NCI-H1930 (cell line): ENCODE measurements at places on chromosomes 13 and 19.

- DNase-seq: no peak
Observed at GRCh38 chr19:29172302-29172701, 40.6 kb downstream of the UQCRFS1 start.

DNA sequence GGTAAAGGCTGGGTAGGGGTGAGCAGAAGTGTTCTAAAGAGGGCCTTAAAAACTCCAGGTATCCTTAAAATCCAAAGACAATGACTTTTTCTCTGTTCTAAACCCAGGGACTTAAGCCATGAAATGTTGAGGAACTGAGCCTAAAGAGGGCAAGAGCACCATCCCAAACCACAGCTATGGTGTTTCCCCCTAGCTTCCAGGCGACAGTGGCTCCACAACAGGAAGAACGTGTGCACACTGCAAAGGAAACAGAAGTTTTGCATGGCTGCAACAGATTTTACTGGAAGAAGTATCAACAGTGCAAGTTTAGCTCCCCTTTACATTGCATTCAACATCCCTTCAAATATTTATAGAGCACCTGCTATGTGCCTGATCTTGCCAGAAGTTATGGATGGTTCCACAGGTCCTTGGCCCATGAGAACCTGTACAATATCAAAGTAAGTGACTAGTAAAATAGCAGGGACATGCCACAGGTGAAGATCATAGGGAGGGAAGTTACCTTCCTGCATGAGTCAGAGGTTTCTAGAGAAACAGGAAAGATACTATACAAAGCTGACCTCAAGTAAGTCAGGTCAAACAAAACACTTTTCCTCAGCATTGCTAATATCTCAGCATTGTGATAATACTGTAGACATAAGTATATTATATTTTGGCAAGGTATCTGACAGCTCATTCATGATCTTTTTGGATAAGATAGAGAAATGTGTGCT, 8.4 kb upstream of the KCTD12 start:
- no peak for DNase-seq

GRCh38 chr13:100096526-100096925, 7.6 kb downstream of the PCCA start:
- no peak for DNase-seq

DNA sequence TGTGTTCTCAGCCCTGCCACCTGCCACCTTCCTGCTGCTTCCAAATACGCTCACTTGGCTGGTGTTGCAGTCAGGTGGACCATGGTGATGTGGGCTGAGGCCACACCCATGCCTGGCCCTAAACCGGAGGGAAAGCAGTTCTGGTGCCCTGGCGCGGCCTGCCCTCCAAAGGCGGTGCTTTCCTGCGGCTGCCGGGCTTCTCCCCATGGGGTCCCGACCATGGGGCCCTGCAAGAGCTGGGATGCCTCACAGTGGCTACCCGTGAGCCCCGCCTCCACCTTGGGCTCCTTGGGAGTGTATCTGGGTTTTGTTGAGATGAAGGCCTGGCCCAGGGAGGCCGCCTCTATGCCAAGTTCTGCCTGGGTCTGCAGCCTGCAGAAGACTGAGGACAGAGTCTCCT, 73.7 kb downstream of the ERICH6B start:
- DNase-seq: no peak

DNA sequence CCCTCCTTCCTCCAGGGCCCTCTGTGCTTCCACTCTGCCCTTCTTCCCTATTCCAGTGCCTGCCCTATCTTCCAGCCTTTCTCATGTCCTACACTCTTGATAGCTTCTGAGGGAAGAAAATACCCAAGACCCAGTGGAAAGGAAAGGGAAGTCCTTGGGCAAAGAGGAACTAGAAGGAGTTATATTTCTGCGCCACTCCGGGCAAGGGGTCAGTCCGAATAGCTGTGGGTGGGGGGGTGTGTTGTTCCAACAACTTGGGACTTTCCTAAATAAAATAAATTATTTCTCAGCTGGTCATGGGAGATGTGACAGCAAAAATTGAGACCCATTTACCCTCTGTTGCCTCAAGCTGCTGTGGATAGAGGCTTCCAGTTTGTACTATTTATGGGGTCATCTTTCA, 23.2 kb downstream of the CABP5 start:
- no peak for DNase-seq

DNA sequence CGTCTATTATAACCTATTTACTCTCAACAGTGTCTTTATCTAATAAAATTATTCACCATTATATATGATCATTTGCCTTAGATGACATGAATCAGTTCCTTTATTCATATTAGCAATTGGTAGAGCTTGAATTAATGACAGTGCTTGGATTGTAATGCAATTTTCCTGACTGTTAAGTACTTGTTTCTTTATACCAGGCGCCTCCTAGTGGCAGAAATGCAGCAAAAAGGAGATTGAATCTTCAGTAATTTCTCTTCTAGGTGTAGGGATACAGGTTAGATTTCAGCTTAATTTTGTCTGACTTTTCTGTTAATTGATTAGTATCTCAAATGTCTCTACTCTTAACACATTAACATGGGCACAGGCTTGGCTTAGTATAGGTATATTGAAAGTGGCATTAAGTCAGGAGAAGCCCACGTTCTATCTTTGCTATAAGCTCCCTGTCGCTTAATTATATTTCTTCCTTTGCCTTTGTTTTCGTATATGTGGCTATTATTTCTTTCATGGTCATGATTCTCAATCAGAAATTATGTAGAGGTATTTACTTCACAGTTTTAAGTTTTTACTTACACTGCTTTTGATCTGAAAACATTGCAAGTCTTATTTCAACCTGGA, 9.1 kb upstream of the LHFPL6 start:
- DNase-seq: peak; percentile 40

DNA sequence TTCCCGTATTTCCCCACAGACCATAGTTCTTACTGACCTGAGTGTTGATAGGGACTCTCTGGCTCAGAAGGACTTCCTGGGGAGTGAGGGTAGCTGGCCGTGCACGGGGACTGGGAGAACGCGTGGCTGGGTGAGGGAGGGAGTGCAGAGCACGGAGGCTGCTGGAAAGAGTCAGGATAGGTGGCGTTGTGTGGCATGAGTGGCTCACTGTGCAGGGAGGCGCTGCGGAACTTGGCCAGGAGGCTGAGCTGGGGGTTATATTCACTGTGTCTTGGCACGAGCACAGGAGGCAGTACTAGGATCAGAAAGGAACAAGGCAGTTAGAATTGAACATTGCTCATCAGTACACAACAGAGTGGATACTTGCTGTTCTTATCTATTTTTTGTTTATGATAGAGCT, 47.4 kb downstream of the SMAD9 start:
- DNase-seq: no peak

GRCh38 chr13:82224806-82225205, 1657.5 kb downstream of the SLITRK1 start:
- no peak for DNase-seq

- DNase-seq: no peak
Observed at GRCh38 chr13:110183910-110184309, 123.0 kb downstream of the COL4A1 start.

GRCh38 chr13:101584331-101584730, 131.9 kb downstream of the ITGBL1 start:
- no peak for DNase-seq

- no peak for DNase-seq
Observed at GRCh38 chr19:2255112-2255845, 938 bp downstream of the JSRP1 start.

DNA sequence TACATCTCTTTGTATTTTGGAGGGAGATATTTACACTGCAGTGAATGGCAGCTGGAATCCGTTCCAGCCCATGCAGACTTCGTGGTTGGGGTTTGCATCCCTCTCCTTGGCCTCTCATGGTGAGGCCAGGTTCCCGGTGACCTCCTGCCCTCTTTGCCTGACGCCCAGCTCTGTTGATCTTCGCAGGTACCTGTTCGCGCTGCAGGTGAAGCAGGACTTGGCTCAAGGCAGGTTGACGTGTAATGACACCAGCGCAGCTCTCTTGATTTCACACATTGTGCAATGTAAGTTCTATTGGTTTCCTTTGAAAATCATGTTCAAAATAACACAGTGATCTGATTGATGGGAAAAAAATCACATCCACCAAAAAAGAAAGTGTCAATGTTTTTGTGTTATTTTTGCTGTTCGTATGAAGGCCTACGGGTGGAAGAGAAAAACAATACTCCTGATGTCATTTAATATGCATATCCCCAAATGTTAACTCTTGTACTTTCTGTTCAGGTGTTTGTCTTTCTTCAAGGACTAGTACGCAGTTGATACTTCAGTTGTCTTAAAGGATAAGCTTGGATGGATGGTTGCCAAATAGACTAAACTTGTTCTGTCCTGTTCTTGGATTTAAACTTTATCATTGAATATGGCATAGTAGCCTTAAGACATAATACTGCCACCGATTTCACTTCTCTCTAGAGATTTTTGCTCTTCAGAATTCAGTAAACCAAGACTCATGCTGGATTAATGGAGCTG, 199.1 kb downstream of the STK24 start:
- no peak for DNase-seq

GRCh38 chr19:3281026-3281425, 56.6 kb downstream of the CELF5 start:
- no peak for DNase-seq

- DNase-seq: no peak
Observed at GRCh38 chr19:41555748-41556147, 20.2 kb upstream of the CEACAM21 start.

GRCh38 chr13:107322228-107322627, 754.3 kb upstream of the ARGLU1 start:
- no peak for DNase-seq

DNA sequence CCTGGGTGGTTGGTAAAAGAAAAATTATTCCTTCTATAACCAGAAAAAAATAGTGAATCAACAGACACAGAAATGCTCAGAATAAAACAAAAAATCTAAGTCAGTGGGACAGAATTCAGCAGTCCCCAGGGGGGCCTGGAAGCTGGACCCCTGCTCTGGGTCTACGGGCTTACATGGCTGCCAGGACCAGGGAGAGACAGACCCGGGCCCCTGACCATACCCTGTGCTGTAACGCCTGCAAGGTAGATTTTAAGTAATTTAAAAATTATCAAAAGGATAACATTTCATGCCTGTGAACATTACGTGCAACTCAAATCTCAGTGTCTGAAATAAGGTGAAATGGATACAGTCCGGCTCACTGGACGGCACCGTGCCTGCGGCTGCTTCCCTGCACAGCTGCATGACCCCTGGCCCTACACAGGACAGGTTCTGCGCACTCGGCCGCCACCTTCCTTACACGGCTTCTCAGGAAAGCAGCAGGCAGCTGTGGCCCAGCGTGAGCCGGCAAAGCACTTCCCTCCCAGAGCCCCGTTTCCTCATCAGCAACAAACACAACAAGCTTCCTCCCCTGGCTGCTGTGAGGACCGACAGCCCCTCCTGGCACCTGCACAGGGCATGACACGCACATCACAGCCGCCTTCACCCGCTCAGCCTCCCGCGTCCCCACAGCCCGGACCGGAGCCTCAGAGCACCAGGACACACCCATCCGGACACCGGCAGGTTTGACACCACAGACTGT, 22.2 kb downstream of the RASA3 start:
- DNase-seq: no peak

GRCh38 chr13:95185851-95186250, 115.4 kb downstream of the ABCC4 start:
- no peak for DNase-seq

GRCh38 chr13:49366841-49367240, 77.0 kb downstream of the CAB39L start:
- DNase-seq: no peak

DNA sequence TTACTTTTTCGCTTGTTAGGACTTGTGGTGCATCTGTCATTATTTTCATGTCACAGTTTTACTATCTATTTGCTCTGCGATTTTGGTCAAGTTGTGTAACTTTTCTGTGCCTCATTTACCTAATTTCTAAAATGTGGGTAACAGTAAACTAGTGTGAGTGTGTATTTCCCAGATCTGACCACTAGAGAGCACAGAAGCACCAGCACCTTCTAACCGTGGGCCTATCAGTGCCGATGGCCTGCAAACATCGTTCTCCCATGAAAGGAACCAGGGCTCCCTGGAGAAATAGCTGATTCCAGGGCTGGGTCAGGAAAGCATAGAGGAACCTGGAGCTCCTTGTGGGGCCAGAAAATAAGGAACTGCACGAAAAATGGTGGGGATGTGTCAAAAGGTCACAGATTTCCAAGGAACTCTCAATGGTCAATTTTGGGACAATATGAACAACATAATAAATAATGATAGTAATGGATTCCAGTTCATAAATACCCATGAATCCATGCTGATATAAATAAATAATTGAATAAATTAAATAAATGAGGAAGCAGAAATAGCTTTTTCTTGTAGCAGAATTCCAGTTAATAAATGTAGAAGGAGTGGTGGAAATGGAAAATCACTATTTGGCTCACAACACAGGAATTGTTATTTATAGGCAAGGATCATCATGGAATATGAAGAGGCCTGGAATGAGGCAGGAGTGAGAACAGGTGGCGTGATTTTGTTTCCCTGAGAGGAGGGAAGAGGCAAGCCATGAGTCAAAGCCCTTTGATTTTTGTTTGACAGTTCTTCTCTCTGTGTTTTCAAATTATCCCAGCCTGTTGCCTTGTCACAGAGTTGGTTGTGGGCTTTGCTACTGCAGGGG, 31.1 kb downstream of the CEACAM8 start:
- DNase-seq: peak; percentile 20

DNA sequence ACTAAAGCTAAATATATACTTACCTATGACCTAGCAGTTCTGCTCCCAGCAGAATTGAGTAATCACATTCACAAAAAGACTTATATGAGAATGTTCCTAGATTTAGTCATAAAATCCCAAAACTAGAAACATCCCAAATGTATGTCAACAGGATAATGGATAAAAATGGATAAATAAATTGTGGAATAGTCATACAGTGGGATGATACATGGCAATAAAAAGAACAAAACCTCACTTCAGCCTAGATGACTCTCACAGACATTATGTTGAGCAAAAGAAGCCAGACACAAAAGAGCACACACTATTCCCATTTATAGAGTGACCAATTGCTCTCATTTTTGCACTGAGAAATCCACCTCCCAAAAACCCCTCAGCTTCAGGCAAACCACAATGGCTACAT, 352.4 kb upstream of the HTR2A start:
- DNase-seq: no peak

- no peak for DNase-seq
Observed at GRCh38 chr13:90891329-90891728, 456.2 kb upstream of the MIR17HG start.

DNA sequence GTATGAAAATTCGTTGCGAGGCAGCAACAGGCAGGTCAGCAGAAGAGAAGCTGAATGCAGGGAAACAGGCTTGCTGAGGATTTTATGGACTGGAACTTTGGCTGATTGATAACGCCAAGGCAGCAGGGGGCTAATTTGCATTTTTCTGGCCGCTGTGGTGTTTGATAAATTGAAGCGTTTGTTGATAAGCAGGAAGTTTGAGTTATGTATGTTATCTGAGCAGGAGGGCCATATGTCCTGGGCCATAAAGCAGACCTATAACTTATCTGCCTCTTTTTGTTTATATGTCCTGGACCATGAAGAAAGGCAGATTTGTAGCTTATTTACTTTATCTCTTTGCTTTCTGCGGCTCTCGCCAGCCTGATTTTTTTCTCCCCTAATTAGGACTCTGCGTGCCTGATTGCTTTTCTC, 65.9 kb downstream of the ZNF627 start:
- no peak for DNase-seq

DNA sequence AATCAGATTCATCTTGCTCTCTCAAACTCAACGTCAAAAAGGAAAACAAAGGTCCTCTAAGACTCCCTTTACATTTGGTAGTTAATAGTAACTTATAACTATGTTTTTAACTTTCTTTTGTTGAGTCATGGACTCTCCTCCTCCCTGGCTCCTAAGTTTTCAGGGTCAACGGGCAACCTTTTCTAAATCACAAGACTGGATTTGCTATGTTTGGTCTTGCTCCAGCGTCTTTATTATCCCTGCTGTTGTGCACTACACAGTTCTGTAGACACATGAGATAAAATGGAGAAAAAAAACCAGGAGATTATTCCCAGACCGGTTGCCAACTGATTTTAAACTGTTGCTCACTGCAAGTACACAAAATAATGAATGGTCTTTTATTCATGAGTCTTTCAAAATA, 1.9 kb upstream of the ITM2B start:
- DNase-seq: no peak
